ENCODE measurements at places on chromosomes 1 and 21. TPM values are rescaled to one million over a fixed set of nuclear protein-coding genes. Genes with fewer than 3 reads are reported as not detected.

DNA sequence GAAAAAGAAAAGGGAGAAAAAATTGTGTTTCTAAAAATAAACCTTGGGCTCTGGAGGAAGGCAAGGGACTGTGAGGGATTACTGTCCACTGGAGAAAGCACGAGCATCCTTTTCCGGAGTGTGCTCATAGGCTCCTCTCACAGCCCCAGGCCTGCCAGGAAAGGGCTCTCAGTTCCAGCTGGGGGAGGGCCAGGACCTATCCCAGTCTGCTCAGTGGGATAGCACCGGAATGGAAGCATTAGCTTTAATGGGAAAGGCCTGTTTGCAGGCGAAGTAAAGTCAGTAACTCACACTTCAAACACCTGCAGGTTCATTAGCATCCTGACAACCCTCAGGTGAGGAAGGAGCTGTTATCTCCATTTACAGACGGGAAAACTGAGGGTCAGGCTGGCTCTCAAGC, 113.9 kb upstream of the USP24 start:
- DNase-seq = no peak

INSRR gene
- total RNA-seq = 0.23 TPM

LRRC39 gene
- 0.51 TPM for total RNA-seq

DNA sequence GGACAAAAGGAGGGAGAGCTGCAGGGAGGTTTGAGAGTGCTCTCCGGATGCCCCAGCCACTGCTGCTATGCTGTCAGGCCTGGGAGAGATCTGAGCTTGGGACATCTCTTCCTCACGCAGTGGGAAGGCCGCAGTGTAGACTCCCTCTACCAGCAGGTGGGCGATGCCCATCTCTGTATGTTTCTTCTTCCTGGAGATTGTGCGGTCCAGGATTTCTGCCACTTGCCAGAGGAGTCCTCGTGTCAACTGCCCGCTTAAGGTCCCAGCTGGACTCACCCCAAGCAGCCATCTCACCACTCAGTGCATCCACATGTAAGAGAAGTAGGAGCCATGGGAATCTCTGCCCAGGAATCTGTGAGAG, 10.9 kb downstream of the CPLANE2 start:
- no peak for DNase-seq

- no peak for DNase-seq
These were observed 55.7 kb upstream of the EPHA8 start for GRCh38 chr1:22507587-22507986.

EEIG2 gene
- total RNA-seq = 26.8 TPM

CLDN14 gene
- not detected for total RNA-seq

DNA sequence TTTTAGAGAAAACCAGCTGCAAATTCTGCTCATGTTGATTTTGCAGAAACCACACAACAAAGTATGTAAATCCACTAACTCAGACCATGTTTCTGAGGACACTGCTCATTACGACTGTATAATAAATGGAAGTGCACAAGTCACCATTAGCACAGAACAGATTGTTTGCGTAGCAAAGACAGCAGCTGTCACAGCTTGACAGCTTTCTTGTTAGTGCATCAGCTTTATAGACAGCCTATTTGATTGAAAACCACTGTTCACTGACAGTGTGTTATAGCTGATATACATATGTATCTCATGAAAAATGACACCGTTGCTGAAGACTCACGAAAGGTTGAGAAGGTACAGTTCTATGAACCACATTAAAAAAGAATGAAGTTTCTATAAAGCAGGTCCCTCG, 560.2 kb upstream of the ZRANB2 start:
- DNase-seq = no peak

DNA sequence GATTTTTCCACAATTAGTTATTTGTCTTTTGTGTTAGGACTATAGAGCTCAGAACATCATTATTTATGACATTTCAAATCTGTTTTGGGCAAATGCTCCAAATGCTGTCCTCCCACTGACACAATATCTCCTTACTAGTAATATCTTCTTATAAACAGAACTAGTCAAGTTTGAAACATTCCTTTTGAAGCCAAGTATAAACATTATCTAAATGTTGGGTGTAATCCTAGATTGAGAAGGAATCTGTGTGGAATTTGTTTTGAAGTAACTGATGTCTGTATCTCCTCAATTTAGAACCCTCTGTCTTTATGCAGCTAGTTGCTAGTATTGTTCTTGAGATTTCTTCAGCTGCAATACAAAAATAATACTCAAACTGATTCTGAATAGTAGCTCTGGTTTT, 28.5 kb upstream of the PAXBP1 start:
- DNase-seq = no peak

CD101 gene
- 2.6 TPM for total RNA-seq

FMO4 gene
- total RNA-seq = 3.0 TPM

- no peak for DNase-seq
These were observed 93.8 kb downstream of the CHD1L start for GRCh38 chr1:147336291-147336690.

DNA sequence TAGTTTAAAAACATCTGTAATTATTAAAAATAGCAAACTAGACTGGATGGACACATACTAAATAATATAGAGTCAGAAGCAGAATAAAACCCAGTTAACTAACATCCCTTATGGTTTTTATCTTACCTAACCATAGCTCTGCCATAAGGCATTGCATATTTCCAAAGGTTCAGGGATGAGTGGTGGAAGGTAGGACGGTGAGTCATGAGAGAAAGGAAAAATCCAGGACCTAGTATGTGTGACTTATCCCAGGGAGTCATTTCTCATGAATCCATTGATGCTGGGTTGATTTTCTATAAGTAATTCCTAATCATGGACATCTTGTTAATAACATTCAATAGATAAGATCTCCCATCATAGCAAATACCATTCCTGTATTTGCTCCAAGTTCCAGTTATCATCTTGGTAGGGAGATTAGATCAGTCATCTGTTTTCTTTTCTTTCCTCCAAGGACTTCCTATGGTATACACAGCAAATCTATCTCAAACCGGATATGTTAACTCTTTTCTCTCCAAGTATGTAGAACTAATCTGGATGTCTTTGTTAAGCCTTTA, 490.7 kb upstream of the B3GALT2 start:
- DNase-seq = no peak

All from posterior vena cava (tissue), 2 donors.